ENCODE measurements at places on chromosomes 4 and X. TPM values are rescaled to one million over a fixed set of nuclear protein-coding genes. Genes with fewer than 3 reads are reported as not detected.

GSX2 gene
- not detected for total RNA-seq

RNF128 gene
- total RNA-seq, result not detected

CC2D2A gene
- total RNA-seq, result not detected

TRIM61 gene
- 1.0 TPM for total RNA-seq

PARM1 gene
- not detected for total RNA-seq

PAK3 gene
- 1.5 TPM for total RNA-seq

PCDH10 gene
- total RNA-seq, result not detected

- no peak overlapping the region for H3K4me3 ChIP-seq
- no peak overlapping the region for H3K27ac ChIP-seq
- no peaks in the 10 kb centered on the region for H3K36me3 ChIP-seq
- H3K4me1 ChIP-seq, result peaks cover 18% of the 10 kb centered on the region
Observed at GRCh38 chrX:9072281-9072680, 38.4 kb upstream of the FAM9B start.

GRCh38 chrX:139563251-139563650, 32.7 kb downstream of the F9 start:
- H3K36me3 ChIP-seq, result no peaks in the 10 kb centered on the region
- no peaks in the 10 kb centered on the region for H3K4me1 ChIP-seq
- H3K27ac ChIP-seq, result no peak overlapping the region
- no peaks in the 10 kb centered on the region for H3K27me3 ChIP-seq

GRCh38 chr4:35604724-35605123, 639.6 kb downstream of the ARAP2 start:
- no peak overlapping the region for H3K27ac ChIP-seq
- H3K27me3 ChIP-seq, result no peaks in the 10 kb centered on the region
- no peaks in the 10 kb centered on the region for H3K4me1 ChIP-seq
- no peak overlapping the region for H3K4me3 ChIP-seq
- no peak for DNase-seq

GRCh38 chr4:89158884-89159503, 47.7 kb downstream of the TIGD2 start:
- no peak overlapping the region for H3K27ac ChIP-seq
- no peaks in the 10 kb centered on the region for H3K4me1 ChIP-seq
- H3K4me3 ChIP-seq, result no peak overlapping the region
- H3K36me3 ChIP-seq, result no peaks in the 10 kb centered on the region
- peaks cover 5% of the 10 kb centered on the region for H3K27me3 ChIP-seq
- no peak for DNase-seq

DNA sequence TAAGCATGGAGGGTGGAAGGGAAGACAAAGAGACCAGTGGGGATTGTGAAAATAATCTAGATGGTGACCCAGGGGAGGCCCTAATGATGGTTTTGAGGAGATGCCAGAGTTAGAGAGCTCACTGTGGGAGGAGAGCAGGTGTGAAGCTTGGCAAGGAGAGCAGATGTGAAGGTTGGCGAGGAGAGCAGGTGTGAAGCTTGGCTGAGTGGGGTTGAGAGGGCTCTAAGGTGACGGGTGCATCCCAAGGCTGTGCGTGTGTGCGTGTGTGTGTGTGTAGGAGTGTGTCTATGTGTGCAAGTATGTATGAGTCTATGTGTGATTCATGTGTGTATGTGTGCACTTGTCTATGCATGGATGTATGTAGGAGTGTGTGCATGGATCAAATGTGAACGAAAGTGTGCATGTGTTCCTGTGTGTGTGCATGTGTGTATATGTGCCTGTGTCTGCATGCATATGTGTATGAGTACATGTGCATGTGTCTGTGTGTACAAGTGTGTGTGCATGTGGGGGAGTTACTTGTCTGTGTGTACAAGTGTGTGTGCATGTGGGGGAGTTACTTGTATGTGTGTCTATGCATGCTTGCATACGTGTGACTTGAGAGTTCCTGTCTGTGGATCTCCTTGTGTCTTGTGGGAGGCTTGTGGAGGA, 72.0 kb downstream of the EVC start:
- no peaks in the 10 kb centered on the region for H3K4me1 ChIP-seq
- DNase-seq, result no peak
- no peak overlapping the region for H3K4me3 ChIP-seq
- H3K27me3 ChIP-seq, result peaks cover 2% of the 10 kb centered on the region
- H3K27ac ChIP-seq, result no peak overlapping the region

GRCh38 chr4:1202526-1203011, 30.2 kb upstream of the SPON2 start:
- no peak overlapping the region for H3K4me3 ChIP-seq
- H3K27me3 ChIP-seq, result no peaks in the 10 kb centered on the region
- no peaks in the 10 kb centered on the region for H3K36me3 ChIP-seq

GRCh38 chr4:125131891-125132680, 182.7 kb upstream of the FAT4 start:
- no peak overlapping the region for H3K27ac ChIP-seq
- no peaks in the 10 kb centered on the region for H3K36me3 ChIP-seq
- no peak for DNase-seq
- H3K4me3 ChIP-seq, result no peak overlapping the region
- H3K27me3 ChIP-seq, result no peaks in the 10 kb centered on the region

- no peaks in the 10 kb centered on the region for H3K4me1 ChIP-seq
- no peak for DNase-seq
- H3K4me3 ChIP-seq, result no peak overlapping the region
- H3K36me3 ChIP-seq, result peaks cover 12% of the 10 kb centered on the region
Observed at GRCh38 chrX:2398064-2398656, 102.6 kb downstream of the DHRSX start.

DNA sequence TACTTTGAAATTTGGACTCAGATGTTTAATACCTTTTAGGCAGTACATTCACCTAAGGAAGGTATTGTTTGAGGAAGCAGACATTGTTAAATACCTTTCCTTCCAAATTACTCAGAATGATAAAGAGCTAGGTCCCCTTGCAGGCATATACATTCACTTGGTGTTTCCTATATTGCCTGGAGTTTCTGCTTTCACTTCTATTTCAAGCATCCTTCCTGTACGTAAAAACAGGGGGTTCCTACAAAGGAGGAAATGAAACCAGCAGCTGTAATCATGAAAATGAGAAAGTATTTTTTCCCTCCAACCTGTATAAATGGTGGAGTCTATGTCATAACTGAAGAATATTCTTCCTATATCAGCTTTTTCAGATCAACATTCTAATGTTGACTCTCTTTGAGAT, 90.4 kb upstream of the RASGEF1B start:
- no peak for DNase-seq
- H3K27me3 ChIP-seq, result no peaks in the 10 kb centered on the region
- H3K4me1 ChIP-seq, result peaks cover 10% of the 10 kb centered on the region
- no peak overlapping the region for H3K4me3 ChIP-seq
- H3K36me3 ChIP-seq, result no peaks in the 10 kb centered on the region

DNA sequence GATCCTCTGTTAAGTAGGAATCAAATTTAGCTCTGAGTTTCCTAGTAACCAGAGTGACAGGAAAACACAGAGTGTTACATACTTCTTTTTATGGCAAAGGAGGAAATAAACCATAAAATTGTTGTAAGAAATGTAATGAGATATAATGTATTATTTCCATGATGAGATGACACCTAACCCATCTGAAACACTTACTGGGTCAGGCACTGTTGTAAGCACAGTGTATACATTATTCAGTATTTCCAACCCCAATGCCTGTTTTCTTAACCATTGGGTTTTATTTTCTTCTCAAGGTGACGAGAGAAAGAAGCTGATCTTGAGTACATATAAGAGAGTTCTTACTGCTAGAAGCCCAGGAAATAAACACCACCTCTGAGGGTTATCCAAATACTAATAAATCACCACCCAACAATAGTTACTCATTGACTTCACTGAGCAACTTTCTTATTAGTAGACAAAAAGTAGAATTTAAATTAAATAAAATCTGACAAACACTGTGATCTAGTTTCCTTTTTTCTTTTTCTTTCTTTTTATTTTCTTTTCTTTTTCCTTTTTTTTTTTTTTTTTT, 4.2 kb upstream of the ENAM start:
- H3K36me3 ChIP-seq, result no peaks in the 10 kb centered on the region
- no peak overlapping the region for H3K4me3 ChIP-seq
- H3K4me1 ChIP-seq, result peaks cover 6% of the 10 kb centered on the region
- no peak overlapping the region for H3K27ac ChIP-seq
- no peak for DNase-seq

DNA sequence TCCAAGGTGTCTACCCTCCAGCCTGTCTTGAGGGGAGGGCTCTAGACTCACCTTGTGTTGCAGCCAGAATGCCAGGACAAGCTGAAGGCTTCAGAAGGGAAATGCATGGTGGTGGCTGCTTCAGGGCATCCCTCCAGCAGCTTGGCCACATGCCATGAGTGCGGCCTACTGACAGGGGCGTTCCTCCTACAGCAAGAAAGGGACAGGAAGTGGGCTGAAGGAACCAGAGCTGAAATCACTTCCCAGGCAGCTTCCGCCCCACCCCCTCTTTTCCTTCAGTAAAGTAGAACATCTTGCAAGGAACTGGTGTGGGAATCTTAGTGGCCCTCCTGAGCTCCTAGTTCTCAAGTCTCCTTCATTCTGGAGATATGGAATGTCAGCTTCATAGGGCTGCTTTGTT, 167.5 kb upstream of the DGKK start:
- no peaks in the 10 kb centered on the region for H3K36me3 ChIP-seq
- no peak overlapping the region for H3K27ac ChIP-seq
- H3K4me1 ChIP-seq, result no peaks in the 10 kb centered on the region
- no peak overlapping the region for H3K4me3 ChIP-seq
- H3K27me3 ChIP-seq, result no peaks in the 10 kb centered on the region
- no peak for DNase-seq

DNA sequence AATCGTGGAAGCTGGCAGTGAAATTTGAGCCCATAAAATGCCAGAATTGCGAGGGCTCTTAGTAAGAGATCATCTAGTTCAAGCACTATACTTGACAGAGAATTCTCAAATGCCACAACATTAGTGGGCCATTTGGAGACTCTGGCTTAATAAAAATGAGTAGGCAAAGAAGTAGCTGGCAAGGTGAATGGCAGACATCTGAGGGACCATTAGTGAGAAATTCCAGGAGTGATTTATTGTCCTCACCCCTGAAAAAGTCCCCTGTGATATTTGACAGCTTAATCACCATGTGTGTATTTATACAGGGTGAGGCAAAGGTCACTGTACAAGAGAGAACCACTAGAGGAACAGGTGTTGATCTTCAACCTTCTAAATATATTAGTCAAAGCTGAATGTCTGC, 207.5 kb downstream of the CHRDL1 start:
- H3K4me1 ChIP-seq, result no peaks in the 10 kb centered on the region
- no peaks in the 10 kb centered on the region for H3K36me3 ChIP-seq
- no peak overlapping the region for H3K27ac ChIP-seq
- H3K27me3 ChIP-seq, result no peaks in the 10 kb centered on the region
- DNase-seq, result no peak

DNA sequence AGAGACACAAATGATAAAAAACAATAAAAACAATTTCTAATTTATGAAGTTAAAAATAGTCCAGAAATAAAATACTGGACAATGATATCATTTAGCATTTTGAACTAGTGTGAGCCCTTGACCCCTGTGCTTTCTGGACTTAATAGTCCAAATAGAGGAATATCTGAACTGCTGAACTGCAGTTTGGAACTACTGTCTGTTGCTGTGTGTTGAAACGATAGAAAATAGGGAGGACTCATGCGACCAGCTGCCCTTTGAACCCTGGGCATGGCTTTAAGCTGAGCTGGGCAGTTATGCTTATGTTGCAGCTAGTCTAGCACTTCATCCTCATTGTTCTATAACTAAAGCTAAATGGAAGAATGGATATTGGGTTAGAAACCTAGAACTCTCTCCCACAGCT, 99.5 kb downstream of the FMR1NB start:
- H3K27me3 ChIP-seq, result no peaks in the 10 kb centered on the region
- DNase-seq, result no peak
- no peak overlapping the region for H3K4me3 ChIP-seq
- no peak overlapping the region for H3K27ac ChIP-seq

Data from activated CD4-positive, alpha-beta memory T cell treated with anti-CD3 and anti-CD28 coated beads for 36 hours (primary cell).